Right ventricle myocardium superior (tissue), 1 donor: ENCODE measurements at places on chromosomes 4 and X.

- DNase-seq = no peak
These were observed 60.8 kb downstream of the BRCC3 start for GRCh38 chrX:155132110-155132509.

DNA sequence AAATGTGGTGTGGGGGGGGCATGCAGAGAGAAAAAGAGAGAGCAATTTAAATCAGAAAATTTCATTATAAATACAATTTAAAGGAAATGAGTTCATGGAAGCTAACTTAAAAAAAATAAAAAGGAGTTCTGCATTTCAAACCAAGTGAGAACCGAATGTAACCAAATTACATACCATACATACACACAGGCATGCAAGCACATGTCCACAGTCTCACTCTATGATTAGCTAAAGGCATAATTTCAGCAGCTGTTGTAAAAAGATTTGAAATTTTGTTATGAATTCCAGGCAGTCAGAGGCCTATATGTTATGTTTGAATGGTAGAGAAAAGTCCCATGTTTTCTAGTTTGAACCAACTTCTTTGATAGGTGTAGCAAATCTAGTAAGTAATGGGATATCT lies 611.6 kb upstream of the ADGRL3 start:
- DNase-seq = no peak

GRCh38 chrX:95290455-95290854 lies 1394.2 kb upstream of the DIAPH2 start:
- no peak for DNase-seq

GRCh38 chr4:120709991-120710390 lies 212.5 kb downstream of the PRDM5 start:
- DNase-seq = no peak

DNA sequence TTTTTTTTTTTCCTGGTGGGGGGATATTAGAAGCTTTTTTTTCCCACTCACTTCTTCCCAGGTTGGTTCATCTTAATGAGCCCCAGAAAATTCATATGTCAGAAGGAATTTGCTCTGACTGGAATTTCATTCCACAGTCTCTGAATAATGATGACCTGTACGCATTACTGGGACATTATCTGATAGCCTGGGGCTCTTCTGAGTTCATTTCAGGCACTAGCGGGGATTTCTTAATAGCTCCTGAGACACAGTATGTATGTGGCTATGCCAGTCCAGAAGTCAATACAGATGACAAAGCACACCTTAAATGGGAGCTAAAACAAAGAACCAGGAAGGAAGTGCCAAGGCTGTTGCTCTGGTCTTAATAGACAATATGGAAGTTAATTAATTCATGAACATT lies 295.2 kb upstream of the IGFBP7 start:
- no peak for DNase-seq

- DNase-seq = no peak
These were observed 73.3 kb downstream of the SHOX start for GRCh38 chrX:703866-704265.

DNA sequence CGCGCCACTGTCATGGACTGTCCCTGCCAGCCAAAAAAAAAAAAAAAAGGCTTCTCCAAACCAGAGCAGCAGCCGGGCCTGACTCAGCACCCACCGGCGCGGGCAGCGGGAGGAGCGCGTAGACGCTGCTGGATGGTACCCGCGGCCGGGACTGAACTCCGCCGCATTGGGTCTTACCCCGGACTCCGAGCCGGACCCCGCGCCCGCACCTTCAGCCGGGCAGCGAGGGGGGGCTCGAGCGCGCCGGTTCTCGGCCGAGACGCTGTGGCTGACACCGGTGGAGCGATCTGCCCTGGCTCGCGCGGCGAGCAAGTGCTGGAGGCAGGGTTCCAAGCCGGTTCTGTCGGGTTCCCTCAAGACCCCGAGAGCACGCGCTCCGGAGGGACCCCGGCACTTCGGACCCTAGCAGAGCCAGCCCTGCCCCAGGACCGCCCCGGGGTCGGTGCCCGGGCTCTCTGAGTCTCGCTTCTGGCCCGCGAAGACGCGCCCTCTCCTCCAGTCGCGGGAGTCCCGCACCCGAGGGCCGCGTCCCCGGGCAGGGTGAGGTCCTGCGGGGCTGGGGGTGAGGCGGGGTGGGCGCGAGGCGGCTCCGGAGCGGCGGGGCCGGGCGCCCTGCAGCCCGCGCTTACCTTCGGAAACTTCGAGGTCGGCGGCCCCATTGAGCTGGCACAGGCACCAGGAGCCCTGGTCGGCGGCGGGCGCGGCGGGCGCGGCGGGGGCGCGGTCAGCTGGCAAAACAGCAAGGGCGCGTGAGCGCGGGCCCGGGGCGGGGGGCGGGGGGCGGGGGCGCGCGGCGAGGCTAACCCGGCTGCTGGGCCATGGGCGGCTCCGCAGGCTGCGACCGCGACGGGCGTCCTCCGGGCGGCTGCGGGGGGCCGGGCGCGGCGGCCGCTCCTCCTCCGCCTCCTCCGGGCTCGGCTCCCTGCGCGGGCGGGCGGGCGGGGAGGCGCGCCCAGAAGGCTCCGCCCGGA lies 11.8 kb upstream of the MAN2B2 start:
- DNase-seq = peak; percentile 41

DNA sequence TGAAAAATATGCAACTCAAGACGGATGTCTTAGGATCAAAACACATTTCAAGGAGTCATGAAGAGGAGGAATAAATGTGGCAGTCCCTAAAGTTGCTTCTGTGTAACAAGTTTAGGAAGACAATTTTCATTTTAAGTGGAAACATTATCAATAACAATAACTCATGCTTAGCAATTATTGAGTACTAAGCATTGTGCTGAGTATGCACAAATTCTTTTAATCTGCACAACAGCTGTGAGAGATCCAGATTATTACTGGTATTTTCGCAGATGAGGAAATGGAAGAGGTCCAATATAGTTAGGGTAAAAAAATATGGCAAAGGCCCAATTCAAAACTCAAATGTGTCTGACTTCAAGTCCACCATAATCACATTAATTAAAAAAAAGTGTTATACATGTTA lies 2.9 kb upstream of the TEX13B start:
- no peak for DNase-seq

GRCh38 chrX:97387004-97387403 lies 503.3 kb downstream of the RPA4 start:
- DNase-seq = no peak

- DNase-seq = no peak
These were observed 76.8 kb downstream of the EVC2 start for GRCh38 chr4:5631352-5632065.

GRCh38 chrX:135477576-135477975 lies 42.9 kb upstream of the INTS6L start:
- DNase-seq = peak; percentile 63

- no peak for DNase-seq
These were observed 184.7 kb upstream of the FRMPD4 start for GRCh38 chrX:11953615-11954014.

DNA sequence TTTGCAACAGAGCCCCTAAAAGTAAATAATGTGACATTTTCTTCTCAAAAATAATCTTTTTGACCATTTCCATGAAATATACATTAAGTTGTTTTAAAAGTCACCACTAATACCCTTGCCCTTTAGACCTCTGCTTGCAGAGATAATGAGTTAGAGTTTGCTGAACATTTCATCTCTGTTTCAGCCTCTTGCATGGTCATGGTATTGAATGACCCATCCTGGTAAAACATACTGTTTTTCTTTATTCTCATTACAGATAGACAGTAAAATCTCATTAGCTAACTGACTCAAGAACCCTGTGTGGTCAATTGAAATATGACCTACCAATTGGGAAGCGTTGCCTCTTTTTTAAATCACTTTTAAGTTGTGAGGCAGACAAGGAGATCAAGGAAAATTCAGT lies 916.7 kb downstream of the PDHA2 start:
- no peak for DNase-seq

- peak; percentile 19 for DNase-seq
These were observed 8.2 kb downstream of the MSANTD1 start for GRCh38 chr4:3257103-3257555.

DNA sequence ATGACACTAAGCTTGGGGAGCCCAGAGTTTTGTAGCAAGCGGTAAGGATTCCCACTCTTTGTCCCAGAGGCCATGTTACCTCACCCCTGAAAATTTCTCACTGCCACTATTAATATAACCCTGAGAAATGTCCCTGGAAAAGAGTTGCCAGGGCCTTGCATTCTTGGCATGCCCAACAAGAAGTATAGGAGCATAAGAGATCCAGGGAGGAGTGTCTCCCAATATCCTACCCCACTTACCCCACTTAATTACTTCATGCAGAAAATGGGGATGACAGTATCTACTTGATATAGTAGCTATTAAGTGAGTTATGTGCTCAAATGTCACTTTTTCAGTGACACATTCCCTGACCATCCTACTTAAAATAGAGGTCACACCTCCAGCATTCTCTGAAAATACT lies 120.5 kb upstream of the C1GALT1C1 start:
- no peak for DNase-seq

GRCh38 chr4:133372699-133373098 lies 223.6 kb downstream of the PCDH10 start:
- no peak for DNase-seq

- DNase-seq = no peak
These were observed 223.5 kb upstream of the MBNL3 start for GRCh38 chrX:132712350-132712749.

DNA sequence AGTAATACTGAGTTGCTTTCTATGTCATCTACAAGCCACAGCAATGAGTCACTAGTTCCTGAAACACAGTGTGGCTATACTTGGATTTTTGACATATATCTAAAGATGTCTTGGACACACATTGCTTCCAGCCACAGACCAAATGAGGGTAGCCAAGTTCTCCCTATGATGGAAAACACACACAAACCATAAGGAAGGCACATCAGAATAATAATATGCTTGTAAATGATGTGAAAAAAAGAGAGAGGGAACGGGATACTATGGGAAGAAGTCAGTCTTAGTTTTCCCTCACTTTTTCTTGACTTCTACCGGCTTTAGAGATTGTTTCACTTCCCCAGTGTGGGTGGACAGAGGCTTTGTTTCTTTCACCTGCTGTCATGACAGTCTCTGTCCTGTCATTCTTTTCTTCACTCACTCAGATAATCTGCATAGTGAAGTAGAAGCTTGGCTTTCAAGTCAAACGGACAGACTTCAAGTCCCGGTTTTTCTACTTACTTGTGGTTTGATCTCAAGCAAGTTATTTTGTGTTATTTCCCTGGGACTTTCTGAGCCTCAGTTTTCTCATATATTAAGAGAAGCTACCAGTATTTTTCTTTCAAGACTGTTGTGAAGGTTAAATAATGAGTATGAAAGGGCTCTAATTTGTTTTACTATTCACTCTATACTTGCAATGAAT lies 34.7 kb downstream of the P2RY10 start:
- DNase-seq = no peak

DNA sequence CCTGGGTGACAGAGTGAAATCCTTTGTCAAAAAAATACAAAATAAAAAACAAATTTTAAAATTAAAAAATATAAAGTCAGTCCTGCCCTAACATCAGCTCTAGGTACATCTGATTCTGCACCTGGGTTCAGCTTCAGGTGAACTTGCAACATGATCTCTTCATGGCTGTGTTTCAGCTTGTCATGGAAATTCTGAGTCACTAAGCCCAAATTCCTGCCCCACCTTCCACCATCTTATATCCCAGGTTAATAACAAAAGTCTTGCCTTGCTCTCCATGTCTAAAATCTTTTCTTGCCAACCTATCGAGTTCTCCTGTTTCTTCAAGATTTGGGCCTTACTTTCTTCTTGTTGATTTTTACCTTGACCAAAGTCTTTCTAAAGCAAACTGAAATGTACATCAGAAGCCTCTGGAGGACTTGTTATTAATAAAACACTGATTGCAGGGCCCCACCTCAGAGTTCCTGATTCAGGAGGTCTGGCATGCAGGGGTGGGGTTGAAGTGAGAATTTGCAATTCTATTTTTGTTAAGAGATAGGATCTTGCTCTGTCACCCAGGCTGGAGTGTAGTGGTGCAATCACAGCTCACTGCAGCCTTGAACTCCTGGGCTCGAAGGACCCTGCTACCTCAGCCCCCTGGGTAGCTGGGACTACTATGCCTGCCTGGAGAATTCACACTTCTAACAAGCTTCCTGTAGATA lies 125.8 kb upstream of the VCX3A start:
- no peak for DNase-seq

DNA sequence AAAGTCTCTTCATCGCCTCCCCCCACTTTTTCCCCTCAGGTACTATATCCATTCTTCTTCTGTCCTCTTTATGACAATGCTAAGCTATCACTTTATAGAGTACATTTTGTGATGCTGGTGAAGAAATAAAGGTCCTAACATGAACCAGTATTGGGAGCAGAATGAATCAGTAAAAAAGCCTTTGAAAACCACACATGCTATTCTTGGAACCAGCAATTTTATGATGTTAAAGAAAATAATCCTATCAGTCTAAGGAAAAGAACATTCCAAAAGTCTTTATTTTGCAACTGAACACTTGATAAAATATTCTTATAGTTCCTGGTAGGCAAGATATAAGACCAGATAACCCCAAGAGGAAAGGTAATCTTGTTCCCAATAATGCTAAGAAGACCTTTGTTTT lies 107.8 kb upstream of the MCF2 start:
- DNase-seq = no peak

- DNase-seq = no peak
These were observed 242.0 kb downstream of the MAPK10 start for GRCh38 chr4:86117705-86118302.

DNA sequence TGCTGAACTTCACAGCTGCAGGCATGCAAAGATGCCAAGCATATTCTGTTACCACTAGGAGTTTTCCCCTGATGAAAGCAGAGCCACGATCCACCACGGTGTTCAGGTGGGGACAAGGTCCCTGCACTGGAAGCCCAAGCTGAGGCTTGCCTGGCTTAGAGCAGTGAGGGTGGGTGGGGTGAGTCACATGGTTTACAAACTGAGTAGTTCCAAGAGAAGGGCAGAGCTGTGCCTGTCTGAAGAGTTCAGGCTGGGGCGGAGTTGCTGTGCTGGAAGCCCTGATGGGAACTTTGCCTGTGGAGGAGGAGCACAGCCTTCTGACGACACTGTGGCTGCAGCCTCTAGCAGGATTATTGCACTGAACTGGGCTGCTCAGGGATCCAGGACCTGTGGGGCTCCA lies 45.5 kb downstream of the FAM9B start:
- DNase-seq = peak; percentile 47

DNA sequence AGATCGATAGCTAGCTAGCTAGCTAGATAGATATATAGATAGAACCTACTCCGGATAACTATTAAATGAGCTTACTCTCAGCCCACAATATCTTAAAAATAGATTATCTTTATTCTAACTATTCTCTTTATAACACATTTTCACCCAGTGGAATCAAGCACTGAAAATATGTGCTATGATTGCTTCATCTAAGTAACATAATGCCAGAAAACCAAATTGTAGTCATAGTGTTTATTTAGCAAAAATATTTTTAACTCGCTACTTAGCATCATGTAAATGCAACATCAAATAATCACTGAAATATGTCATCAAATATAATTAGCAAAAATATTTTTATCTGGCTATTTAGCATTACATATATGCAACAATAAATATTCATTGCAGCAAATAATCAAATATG lies 1.5 kb downstream of the TMEM156 start:
- DNase-seq = no peak

GRCh38 chr4:27128443-27128842 lies 267.8 kb downstream of the STIM2 start:
- DNase-seq = no peak

- DNase-seq = no peak
These were observed 739.1 kb upstream of the DIAPH2 start for GRCh38 chrX:95945528-95945927.
